ENCODE measurements at places on chromosomes 2 and 18.

GRCh38 chr2:20571644-20572215, 79.2 kb downstream of the HS1BP3 start:
- no peak for DNase-seq

DNA sequence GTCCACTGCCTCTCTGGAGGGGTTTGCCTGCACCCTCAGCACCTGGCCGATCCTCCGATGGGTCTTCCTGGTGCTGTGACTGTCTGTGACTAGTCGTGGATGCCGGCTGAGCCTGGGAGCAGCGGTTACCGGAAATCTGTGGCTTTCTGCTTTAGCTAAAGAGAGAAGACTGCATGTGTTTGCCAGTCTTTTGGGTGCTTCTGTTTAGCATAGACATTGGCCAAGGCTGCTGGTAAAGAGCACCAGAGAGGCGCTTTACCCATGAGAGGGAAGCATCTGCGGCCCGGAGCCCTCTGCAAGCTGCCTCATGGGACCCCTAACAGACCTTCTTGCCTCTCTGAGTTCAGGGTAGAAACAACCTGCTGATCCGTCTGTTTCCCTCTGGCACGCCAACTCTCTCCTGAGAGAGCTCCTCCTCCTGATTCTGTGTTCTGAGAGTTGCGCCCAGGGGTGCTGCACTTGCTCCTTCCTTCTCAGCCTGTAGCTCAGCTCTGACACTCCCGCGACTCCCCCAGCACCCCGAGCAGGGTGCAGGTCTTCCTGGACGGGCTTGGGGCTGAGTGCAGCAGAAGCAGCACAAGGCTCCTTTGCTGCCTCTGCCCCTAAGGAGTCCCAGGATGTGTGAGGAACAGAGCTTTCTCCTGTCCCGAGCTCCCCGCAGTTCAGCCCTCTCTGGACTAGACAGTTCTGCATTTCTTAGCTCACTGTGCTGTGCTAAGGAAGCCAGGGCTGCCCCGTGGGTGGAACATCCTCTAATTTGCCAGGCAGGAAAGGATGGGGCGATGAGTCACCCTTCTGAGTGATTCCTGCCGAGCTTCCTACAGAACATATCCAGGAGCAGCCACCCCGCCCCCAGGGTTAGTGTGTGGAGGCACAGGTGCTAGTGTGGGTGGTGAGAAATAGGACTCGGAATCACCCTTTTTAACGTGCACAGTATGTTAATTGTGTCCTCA, 203.2 kb downstream of the SH3RF3 start:
- no peak for DNase-seq

GRCh38 chr2:226420646-226421045, 379.0 kb downstream of the IRS1 start:
- no peak for DNase-seq

DNA sequence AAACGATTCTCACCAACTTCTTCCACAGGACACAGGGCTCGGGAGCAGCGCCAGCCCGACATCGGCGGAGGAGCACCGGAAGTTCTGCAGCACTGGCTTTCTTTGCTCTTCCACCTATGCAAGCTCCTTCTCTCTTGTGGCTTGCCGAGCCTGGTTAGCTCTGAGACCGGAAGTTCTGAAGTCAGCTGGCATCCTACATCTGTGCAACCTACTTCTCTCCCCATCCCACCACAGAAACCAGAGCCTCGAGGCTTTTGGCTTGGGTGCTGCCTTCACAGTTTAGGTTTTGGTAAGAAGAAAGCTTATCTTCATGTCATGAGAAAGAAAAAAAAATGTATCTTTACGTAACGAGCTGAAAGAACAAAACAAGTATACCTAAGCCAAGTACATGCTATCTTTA, 111.7 kb downstream of the ANKRD44 start:
- peak; percentile 89 for DNase-seq

GRCh38 chr18:13626544-13626908, 99.8 kb downstream of the FAM210A start:
- DNase-seq, result no peak

GRCh38 chr2:33375054-33375453, 101.4 kb upstream of the RASGRP3 start:
- no peak for DNase-seq

- DNase-seq, result no peak
Measured at GRCh38 chr2:19733390-19733789, 168.4 kb downstream of the TTC32 start.

- no peak for DNase-seq
Measured at GRCh38 chr2:108215794-108216211, 24.0 kb upstream of the SULT1C3 start.

DNA sequence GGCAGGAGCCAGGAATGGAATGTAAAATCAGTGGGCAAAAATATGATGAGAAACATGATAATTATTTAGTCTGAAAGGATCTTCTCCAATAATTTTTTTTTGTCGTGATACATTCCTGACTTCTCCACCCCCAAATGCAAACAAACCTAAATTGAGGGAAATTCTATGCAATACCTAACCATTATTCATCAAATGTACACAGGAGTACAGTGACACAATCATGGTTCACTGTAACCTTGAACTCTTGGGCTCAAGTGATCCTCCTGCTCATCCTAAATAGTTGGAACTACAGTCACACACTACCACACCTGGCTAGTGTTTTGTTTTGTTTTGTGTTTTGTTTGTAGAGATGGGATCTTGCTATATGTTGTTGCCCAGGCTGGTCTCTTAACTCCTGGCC, 46.5 kb downstream of the RAB10 start:
- no peak for DNase-seq

DNA sequence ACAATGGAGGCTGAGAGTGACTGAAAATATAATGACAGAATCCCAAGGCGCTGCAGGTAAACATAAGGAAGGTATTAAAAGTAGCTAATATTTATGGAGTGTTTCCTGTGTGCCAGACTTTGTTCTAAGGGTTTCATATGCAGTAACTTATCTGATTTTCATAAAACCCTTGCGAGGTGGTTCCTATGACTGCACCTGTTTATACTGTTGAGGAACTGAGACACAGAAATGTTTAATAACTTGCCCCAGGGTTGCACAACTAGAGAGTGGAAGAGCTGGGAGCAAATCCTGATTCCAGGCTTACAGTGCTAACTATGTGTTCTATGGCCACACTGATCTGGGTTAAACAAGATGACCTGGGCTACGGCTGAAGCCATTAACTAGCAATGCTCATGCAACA, 2.4 kb downstream of the SP110 start:
- no peak for DNase-seq

DNA sequence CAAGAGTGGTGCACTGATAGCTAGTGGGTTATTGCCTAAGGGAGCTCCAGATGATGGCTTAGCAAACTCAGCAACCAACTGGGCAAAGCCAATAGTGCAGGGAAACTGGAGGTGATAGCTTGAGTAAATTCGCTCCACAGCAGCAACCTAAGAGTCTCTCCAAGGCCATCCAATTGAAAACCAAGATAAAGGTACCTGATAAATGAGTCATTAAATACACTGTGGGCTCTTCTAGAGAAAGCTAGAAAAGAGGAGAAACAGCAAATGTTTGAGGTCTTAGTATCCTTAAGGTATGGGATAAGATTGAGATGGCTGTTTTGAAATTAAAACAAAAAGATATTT, 197.8 kb upstream of the ERBB4 start:
- no peak for DNase-seq

- no peak for DNase-seq
Measured at GRCh38 chr2:47076586-47077441, 78.3 kb downstream of the STPG4 start.

DNA sequence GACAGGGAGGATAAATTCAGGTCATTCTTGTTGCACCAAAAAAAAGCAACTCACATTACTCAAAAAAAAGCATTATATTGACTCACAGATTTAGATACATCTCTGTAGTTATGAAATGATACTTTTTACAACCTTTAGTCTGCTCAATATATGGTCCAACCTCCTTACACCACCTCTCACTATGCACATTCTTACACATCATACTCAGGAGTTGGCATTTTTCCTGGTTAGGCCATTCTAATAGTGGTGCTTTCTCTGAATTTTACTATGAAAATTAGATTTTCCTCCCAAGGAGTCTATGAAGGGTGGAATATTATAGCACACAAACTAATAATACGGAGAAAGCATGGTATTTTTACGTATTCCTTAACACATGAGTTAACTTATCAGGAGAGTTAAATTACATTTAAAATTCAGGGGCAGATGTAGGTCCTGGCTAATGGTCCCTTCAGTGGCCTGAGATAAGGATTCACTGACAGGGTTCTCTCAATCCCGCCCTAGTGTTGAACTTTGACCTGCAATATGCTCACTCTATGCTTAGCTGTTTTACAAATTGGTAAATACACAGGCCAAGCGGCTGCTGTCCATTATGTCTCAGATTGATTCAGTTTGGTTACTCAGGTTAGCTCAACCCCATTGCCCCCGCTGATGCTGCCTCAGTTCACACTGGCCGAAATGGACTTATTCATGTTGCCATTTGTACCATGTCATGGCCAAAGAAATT, 153.6 kb downstream of the NCKAP5 start:
- no peak for DNase-seq

DNA sequence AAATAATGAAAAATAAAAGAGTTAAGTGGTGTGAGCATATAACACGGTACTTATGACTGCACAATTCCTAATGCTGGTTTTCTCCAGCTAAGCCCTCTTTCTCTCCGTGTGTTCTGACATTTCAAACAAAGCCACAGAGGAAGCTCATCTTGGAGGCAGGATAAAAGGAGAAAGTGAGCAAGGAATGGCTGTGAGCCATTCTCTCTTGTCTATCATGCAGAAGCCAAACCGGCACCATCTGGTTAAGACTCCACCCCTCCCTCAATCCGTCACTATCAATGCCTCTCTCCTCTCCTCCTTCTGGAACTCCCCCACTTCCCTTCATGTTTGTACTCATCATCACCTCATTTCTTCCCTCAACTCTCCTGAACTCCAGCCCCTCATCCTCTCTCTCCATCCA, 210.4 kb downstream of the TMEM163 start:
- no peak for DNase-seq

GRCh38 chr2:38581193-38582147, 21.3 kb downstream of the HNRNPLL start:
- DNase-seq, result peak; percentile 45

GRCh38 chr2:98498703-98499440, 54.2 kb downstream of the INPP4A start:
- no peak for DNase-seq

GRCh38 chr2:217752714-217753459, 249.9 kb downstream of the TNS1 start:
- no peak for DNase-seq

- no peak for DNase-seq
Measured at GRCh38 chr2:80454628-80455027, 150.1 kb upstream of the LRRTM1 start.

DNA sequence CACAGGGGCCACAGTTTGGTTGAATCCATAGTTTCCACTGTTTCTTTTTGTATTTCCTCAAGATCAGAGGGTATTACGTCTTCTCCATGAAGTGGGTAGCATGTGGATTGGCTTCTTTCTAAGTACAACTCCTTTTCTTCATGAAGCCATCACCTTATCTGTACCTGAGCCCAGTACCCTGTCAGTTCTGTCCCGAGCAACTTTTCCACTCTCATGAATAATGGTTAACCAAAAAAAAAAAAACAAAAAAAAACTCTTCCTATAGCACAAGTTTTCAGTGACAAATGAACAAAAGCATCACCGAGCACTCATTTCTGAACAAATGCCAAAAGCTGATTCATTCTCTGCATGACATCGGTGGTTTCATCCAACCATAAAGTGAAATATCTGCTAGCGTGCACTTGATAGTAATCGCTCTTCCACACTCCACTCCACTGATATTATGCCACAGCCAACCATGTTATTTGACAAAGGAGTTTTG, 53.0 kb upstream of the CCDC150 start:
- no peak for DNase-seq

GRCh38 chr2:75570024-75570947, 9.5 kb upstream of the EVA1A start:
- no peak for DNase-seq

GRCh38 chr2:134181219-134181618, 72.7 kb upstream of the MGAT5 start:
- peak; percentile 65 for DNase-seq

DNA sequence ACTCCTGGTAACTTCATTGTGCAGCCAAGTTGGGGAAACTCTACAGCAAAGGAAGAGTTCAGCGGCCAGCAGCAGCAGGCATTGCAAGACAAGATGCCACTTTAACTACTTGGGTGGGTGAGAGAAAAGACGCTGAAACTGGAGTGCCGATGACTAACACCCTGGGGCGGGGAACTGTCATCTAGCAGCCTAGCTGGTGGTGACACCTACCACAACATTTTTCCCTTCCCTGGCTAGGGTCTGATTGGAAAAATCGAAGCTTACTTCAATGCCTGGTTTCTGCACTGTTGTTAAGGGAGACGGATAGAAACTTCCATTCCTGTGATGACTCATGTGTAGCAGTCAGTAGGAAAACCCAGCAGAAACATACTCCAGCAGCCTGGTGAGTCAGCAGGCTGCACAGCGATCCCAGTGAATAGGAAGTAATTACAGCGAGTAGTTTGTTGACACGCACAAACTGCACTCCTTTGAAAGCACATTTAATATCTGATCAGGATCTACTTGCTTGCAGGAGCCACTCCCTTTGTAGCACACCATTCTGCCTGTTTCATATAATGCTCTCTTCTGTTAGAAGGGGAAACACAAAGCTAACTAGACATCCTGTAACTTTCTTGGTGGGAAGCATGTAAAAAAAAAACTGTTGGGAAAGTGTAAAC, 62.1 kb upstream of the MAPRE2 start:
- peak; percentile 54 for DNase-seq

GRCh38 chr2:12534646-12535263, 182.0 kb upstream of the TRIB2 start:
- no peak for DNase-seq

DNA sequence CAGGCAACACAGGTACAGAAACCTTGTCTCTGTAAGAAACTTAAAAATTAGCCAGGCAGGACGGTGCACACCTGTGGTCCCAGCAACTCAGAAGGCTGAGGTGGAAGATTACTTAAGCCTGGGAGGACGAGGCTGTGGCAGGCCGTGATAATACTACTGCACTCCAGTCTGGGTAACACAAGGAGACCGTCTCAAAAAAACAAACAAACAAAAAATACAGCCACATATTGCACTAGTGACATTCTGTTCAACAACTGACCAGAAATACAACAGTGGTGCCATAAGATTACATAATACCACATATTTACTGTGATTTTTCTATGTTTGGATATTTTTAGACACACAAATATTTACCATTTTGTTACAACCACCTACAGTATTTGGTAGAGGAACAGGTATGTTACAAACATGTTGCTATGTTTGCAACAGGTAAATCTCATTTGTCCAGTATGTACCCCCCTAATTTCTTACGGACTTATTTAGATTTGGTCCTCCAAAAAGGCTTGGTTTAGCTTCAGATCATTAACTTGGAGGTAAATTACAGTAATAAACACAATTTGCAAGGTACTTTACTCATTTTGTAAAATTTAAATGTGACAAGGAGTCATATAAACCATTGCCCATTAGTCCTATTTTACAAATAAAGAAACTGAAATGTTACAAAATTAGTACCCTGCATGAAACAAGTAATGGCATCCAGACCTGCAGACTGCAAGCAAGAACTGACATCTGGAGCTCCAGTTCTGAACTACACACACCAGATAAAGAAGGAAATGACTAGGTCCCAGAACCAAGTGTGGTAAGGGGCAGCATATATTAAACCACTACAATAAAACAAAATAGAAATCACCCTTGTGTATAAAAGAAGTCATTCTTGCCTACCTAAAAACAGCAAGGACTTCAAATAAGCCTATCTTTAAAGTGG, 36.8 kb downstream of the TRIP12 start:
- DNase-seq, result no peak

GRCh38 chr2:218123986-218124385, 1.8 kb upstream of the CXCR2 start:
- DNase-seq, result no peak

GRCh38 chr2:130377491-130377890, 21.6 kb downstream of the PTPN18 start:
- DNase-seq, result no peak

Data from activated gamma-delta T cell treated with Interleukin-2 at 50 U/mL for 16 hours (primary cell).